Kidney (tissue), 22 donors: ENCODE measurements at places on chromosomes 16 and 17. TPM values are rescaled to one million over a fixed set of nuclear protein-coding genes. Genes with fewer than 3 reads are reported as not detected.

The KRTAP4-9 gene
- polyA plus RNA-seq = not detected

The CDK5R1 gene
- polyA plus RNA-seq = 0.67 TPM

The POLDIP2 gene
- polyA plus RNA-seq = 174 TPM

The CD79B gene
- polyA plus RNA-seq = 5.2 TPM

The PLLP gene
- 83.8 TPM for polyA plus RNA-seq

The AGRP gene
- polyA plus RNA-seq = 2.7 TPM

The CHST5 gene
- 0.28 TPM for polyA plus RNA-seq

The RGS9 gene
- 7.2 TPM for polyA plus RNA-seq

The CCDC154 gene
- 1.8 TPM for polyA plus RNA-seq

The CES2 gene
- 76.9 TPM for polyA plus RNA-seq

The ABCA9 gene
- 0.45 TPM for polyA plus RNA-seq

The XYLT1 gene
- 0.52 TPM for polyA plus RNA-seq

The TM4SF5 gene
- polyA plus RNA-seq = 31.3 TPM

DNA sequence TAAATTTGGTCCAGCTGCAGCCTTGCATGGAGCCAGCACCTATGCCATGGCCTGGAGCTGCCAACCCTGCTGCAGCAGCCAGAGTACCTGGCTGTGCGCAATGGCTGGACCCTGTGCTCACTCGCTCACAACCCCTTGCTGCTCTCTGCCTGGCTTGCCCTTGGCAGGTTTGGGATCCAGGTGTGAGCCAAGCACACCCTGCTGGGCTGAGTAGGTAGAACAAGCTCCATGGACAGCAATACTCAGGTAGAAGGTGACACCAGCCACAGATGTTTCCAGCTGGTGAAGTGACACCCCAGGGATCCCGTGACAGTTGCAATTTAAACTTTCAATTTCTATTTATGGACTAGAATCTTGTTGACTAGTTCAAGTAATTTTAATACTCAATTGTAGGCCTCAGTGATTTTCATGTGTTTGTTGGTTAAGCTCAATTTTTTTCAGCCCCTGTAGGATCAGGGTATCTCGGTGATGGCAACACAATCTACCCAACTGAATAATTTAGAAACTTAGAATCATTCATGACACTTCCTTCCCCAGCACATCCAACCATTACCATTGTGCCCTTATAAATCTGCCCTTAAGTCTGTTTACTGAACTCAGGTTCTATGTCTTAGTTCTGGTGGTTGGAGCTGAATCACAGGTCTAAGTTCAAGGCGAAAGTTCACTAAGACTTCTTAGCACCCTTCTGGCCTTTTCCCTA lies 480.0 kb downstream of the PMP22 start:
- no peak overlapping the region for H3K4me3 ChIP-seq
- H3K27ac ChIP-seq = no peak overlapping the region
- no peaks in the 10 kb centered on the region for H3K36me3 ChIP-seq
- no peak for DNase-seq
- no peaks in the 10 kb centered on the region for H3K27me3 ChIP-seq
- no peaks in the 10 kb centered on the region for H3K4me1 ChIP-seq

DNA sequence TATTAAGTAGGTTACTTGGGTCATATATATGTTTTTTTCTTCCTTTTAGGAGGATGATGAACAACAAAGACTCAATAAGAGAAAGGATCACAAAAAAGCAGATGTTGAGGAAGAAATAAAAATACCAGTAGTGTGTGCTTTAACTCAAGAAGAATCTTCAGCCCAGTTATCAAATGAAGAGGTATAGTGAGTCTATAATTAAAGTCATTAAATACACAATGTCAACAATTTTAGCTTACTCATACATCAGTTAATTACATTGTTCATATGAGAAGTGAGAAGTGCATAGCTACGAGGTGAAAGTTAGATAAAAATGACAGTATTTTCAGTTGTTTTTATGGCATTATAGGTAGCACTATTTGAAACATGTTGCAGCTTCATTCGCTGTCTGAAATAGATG lies 65.2 kb downstream of the NUP88 start:
- peaks cover 2% of the 10 kb centered on the region for H3K36me3 ChIP-seq
- no peaks in the 10 kb centered on the region for H3K4me1 ChIP-seq
- no peak overlapping the region for H3K27ac ChIP-seq
- DNase-seq = no peak
- H3K27me3 ChIP-seq = no peaks in the 10 kb centered on the region

DNA sequence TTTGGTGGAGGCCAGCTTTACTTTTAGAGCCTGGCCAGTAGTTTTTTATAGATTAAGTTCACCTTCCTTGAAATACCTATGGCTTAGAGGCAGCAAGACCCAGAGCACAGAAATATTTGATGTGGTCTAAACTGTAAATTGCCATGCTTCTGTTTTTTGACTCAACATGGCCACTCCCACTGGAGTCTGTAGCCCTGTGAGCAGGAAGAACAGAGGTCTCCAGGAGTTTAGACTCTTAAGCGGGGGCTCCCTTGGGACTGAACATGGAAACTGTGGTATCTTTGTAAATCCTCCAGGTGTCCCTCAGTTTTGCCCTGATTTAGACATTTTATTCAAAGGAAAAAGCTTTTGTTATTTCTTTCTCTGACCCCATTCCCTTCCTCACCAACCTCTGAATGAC lies 145.6 kb downstream of the FTO start:
- H3K4me1 ChIP-seq = peaks cover 5% of the 10 kb centered on the region
- H3K27ac ChIP-seq = no peak overlapping the region
- H3K27me3 ChIP-seq = no peaks in the 10 kb centered on the region
- H3K36me3 ChIP-seq = no peaks in the 10 kb centered on the region

DNA sequence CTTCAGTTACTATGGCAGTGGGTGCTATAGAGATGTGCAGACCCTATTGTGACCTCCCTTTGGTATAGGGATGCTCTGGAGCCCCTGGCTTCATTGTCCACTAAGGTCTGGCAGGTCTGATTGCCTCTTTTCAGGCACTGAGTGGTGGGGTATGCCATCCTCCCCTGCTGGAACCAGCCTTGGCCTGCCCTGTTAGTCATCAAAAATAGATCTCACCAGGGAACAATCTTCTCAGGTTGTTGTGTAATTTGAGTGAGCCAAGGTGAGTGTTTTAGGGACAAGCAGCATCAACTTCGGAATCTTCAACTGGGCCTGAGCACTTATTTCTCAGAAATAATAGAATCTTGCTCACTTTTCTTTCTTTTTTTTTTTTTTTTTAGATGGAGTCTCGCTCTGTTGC lies 19.6 kb downstream of the HMOX2 start:
- H3K36me3 ChIP-seq = peaks cover 4% of the 10 kb centered on the region
- H3K27me3 ChIP-seq = no peaks in the 10 kb centered on the region
- no peak for DNase-seq

DNA sequence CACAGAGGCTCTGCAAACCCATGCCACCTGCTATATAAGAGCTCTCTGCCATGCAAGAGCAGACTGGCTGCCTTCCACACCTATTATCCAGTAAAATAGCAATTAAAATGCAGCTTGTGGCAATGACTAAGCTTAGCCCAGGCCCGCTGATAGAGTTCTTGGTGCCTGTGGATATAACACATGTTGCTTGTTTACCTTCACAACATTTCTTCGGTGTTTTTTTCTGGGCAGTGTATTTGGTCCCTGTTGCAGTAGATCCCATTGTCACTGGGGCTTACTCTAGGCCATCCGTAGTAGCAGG lies 63.5 kb downstream of the SPECC1 start:
- H3K27ac ChIP-seq = no peak overlapping the region
- no peak overlapping the region for H3K4me3 ChIP-seq
- DNase-seq = no peak
- no peaks in the 10 kb centered on the region for H3K27me3 ChIP-seq

DNA sequence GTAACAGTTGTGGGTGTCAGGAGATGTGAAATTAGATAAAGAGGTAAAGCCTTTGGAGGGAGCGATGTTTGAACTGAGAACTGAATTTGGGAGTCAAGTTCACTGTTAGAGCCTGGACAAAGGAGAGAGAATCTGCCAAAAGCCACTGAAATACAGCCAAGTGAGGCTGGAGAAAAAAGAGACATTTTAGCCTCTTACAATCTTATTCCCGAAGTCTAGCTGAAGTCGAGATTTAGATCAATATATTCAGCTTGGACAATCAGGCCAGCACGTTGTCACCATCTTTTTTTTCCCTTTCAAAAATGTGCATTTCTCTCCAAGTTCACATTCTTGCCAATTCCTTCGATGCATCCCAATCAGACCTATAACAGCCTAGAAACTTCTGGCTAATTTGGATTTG lies 312.2 kb downstream of the RBFOX1 start:
- H3K36me3 ChIP-seq = no peaks in the 10 kb centered on the region
- H3K27me3 ChIP-seq = no peaks in the 10 kb centered on the region
- H3K27ac ChIP-seq = no peak overlapping the region
- DNase-seq = no peak
- no peak overlapping the region for H3K4me3 ChIP-seq
- H3K4me1 ChIP-seq = no peaks in the 10 kb centered on the region

- no peak overlapping the region for H3K4me3 ChIP-seq
- H3K4me1 ChIP-seq = no peaks in the 10 kb centered on the region
- no peak overlapping the region for H3K27ac ChIP-seq
Observed at GRCh38 chr16:28082624-28083023, 19.1 kb upstream of the GSG1L start.

DNA sequence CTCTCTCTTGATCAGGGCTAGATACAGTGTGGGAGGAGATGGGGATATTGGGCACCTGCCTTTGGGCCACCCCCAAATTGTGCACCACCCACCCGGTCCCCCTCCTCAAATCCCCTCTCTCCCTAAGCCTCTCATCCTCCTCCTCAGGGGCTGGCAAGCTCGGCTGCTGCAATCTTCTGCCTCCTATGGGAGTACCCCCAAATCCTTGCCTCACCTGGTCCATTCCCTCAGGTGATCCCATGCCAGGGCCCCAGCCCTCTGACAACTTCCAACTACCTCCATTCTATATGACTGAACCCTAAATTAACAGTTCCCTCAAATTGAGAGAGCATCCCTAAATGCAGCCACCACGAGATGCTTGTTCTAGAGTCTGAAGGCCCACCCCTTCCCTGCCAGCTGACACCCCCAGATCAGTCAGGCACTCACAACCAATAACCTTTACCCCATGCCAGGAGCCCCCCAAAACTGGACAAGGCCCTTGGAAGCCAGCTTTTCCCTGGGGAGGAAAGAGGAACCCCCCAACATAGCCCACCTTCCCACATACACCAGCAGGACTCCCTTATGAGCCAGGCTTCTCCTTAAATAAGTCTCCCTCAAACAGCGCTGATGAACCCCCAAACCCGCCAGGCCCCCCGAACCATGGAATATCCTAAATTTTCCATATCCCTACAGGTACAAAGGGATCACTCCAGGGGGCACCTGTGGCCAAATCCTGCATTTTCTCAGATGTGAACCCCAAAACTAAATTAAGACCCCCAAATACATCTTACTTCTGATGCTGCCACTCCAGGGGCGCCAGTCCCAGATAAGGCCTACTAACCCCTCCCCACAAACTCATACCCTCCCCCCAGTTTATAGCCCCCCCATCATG lies 3.2 kb downstream of the DLG4 start:
- peaks cover 7% of the 10 kb centered on the region for H3K4me1 ChIP-seq
- H3K4me3 ChIP-seq = no peak overlapping the region
- no peaks in the 10 kb centered on the region for H3K27me3 ChIP-seq
- peaks cover 4% of the 10 kb centered on the region for H3K36me3 ChIP-seq
- H3K27ac ChIP-seq = peak overlapping the region; percentile 75

GRCh38 chr17:4576729-4577322 lies 7.5 kb upstream of the SMTNL2 start:
- H3K36me3 ChIP-seq = no peaks in the 10 kb centered on the region
- no peak overlapping the region for H3K27ac ChIP-seq
- H3K27me3 ChIP-seq = no peaks in the 10 kb centered on the region
- no peak overlapping the region for H3K4me3 ChIP-seq

GRCh38 chr17:49063652-49064051 lies 66.5 kb downstream of the IGF2BP1 start:
- no peaks in the 10 kb centered on the region for H3K27me3 ChIP-seq
- H3K36me3 ChIP-seq = no peaks in the 10 kb centered on the region
- DNase-seq = peak; percentile 37
- H3K4me3 ChIP-seq = no peak overlapping the region
- H3K4me1 ChIP-seq = no peaks in the 10 kb centered on the region

GRCh38 chr16:86924537-86924936 lies 346.2 kb downstream of the FOXL1 start:
- H3K36me3 ChIP-seq = no peaks in the 10 kb centered on the region
- H3K4me3 ChIP-seq = no peak overlapping the region
- no peaks in the 10 kb centered on the region for H3K27me3 ChIP-seq
- no peak overlapping the region for H3K27ac ChIP-seq
- DNase-seq = no peak
- H3K4me1 ChIP-seq = peaks cover 2% of the 10 kb centered on the region

DNA sequence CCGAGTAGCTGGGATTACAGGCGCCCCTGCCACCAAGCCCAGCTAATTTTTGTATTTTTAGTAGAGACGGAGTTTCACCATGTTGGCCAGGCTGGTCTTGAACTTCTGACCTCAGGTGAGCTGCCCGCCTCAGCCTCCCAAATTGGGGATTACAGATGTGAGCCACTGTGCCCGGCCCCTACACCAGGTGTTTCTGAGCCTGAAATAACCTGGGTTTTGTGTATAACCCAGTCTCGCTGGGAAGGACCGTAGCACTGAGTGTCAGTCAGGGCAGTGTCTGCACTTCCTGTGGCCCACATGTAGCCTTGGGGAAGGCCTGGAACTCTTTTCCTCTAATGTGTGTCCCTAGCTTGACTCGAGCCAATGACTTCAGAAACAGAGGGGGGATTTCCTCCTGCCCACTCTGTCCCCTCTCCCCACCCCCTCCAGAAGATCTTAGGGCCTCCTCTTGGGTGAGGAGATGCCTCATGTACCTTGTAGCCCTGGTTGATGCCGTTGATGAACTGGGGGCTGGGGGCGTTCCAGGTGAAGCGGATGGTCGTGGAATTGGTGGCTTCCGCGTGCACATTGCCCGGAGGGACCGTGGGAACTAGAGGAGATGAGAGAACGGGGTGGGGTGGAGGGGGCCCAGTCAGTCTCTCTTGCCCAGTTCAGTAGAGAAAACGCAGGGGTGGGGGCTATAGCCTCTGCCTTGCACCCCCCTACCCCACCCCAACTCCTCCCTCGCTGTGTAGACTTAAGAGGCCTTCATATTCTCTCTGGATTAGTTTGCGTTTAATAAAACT lies 102.6 kb upstream of the CDC42EP4 start:
- peak; percentile 7 for DNase-seq
- H3K27me3 ChIP-seq = no peaks in the 10 kb centered on the region
- H3K27ac ChIP-seq = no peak overlapping the region
- H3K36me3 ChIP-seq = no peaks in the 10 kb centered on the region
- peaks cover 7% of the 10 kb centered on the region for H3K4me1 ChIP-seq
